ENCODE measurements at places on chromosomes 5 and 9. TPM values are rescaled to one million over a fixed set of nuclear protein-coding genes. Genes with fewer than 3 reads are reported as not detected.

The KCTD16 gene
- total RNA-seq: 1.2 TPM

The IL13 gene
- not detected for total RNA-seq

The TNC gene
- 457 TPM for total RNA-seq

The GGTA1 gene
- total RNA-seq: under 0.01 TPM

The PCDHGA2 gene
- total RNA-seq: 4.5 TPM

The SV2C gene
- total RNA-seq: not detected

The CWC27 gene
- 16.9 TPM for total RNA-seq

The TLX3 gene
- total RNA-seq: not detected

The ADAMTS19 gene
- total RNA-seq: 0.33 TPM

The FBXW11 gene
- total RNA-seq: 113 TPM

DNA sequence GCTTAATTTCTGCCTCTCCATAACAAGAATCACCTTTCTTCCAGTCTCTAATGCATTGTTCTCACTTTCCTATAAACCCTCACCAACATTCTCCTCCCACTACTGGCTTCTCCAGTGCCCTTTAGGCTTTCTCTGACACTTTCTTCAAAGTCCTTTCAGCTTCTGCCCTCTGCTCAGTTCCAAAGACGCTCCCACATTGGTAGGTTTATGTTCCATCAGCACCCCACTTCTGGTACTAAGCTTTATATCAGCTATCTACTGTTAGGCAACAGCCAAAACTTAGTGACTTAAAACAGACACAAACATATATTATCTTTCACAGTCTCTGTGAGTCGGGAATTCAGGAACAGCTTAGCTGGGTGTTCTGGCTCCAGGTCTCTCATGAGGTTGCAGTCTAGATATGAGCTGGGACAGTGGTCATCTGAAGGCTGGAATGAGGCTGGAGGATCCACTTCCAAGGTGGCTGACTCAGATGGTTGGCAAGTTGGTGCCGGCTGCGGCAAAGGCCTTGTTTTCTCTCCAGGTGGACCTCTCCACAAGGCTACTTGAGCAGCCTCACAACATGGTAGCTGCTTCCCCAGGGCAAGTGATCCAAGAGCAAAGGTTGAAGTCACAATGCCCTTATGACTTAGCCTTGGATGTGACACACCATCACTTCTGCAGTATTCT is 37.4 kb downstream of the BOD1 start:
- no peak overlapping the region for H3K27ac ChIP-seq
- no peaks in the 10 kb centered on the region for H3K27me3 ChIP-seq
- H3K36me3 ChIP-seq: no peaks in the 10 kb centered on the region
- peaks cover 4% of the 10 kb centered on the region for H3K4me1 ChIP-seq
- no peak for DNase-seq

- no peak for DNase-seq
- no peak overlapping the region for H3K4me3 ChIP-seq
- H3K4me1 ChIP-seq: no peaks in the 10 kb centered on the region
- peaks cover 3% of the 10 kb centered on the region for H3K27me3 ChIP-seq
Measured at GRCh38 chr9:37405764-37406380, 16.6 kb upstream of the GRHPR start.

- no peak for DNase-seq
- H3K36me3 ChIP-seq: no peaks in the 10 kb centered on the region
- H3K27ac ChIP-seq: no peak overlapping the region
- H3K27me3 ChIP-seq: no peaks in the 10 kb centered on the region
- H3K4me3 ChIP-seq: no peak overlapping the region
Measured at GRCh38 chr5:141845371-141845851, 32.8 kb downstream of the PCDH1 start.

DNA sequence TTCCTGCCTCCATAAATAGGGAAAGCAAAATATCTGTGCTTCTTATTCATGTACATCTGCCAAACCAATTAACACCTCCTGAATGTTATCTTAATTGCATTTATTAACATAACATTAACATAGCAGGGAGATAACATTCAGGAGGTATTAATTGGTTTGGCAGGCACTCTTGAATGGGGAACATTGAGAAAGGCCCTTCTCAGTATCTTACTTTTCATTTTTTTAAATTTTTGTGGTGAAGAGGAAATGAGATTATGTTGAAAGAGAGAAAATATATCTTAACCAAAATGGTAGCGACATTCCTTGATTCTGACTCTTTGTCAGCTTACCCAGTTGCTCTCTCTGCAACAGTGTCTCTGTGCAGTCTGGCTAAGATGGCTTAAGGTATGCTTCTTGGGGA is 100.4 kb upstream of the TLE1 start:
- no peaks in the 10 kb centered on the region for H3K27me3 ChIP-seq
- no peak overlapping the region for H3K27ac ChIP-seq
- H3K36me3 ChIP-seq: no peaks in the 10 kb centered on the region
- no peak for DNase-seq
- peaks cover 2% of the 10 kb centered on the region for H3K4me1 ChIP-seq

DNA sequence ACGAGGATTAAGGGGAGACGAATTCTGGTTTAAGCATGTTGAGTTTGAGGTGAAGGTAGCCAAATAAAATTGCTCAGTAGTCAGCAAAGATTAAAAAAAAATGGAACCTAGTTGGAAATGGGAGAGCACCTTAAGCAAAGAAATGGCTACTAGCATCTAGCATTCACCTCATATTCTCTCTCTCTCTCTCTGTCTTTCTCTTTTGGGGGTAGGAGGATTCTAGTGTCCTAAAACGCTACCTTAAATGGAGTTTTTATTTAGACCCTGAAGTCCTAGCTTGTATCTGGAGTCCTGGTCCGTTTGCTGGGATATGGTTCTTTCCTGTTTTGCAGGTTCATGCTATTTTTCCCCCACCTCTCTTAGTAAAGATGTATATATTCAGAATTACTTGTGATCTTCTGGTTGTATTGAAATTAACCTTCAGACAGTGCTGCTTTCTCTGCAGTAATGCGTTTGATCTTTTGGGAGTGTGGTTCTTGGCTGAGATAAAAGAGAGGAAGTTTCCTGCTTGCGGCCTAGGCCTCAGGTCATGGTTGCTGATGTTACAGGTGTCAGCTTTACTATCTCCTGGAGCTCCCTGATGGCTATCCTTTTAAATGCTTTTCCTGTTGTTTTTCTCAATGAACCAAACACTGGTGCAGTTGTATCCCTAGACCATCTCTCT is 8.0 kb downstream of the TGFBR1 start:
- H3K4me1 ChIP-seq: no peaks in the 10 kb centered on the region
- H3K4me3 ChIP-seq: no peak overlapping the region
- no peaks in the 10 kb centered on the region for H3K36me3 ChIP-seq
- no peaks in the 10 kb centered on the region for H3K27me3 ChIP-seq
- no peak for DNase-seq

DNA sequence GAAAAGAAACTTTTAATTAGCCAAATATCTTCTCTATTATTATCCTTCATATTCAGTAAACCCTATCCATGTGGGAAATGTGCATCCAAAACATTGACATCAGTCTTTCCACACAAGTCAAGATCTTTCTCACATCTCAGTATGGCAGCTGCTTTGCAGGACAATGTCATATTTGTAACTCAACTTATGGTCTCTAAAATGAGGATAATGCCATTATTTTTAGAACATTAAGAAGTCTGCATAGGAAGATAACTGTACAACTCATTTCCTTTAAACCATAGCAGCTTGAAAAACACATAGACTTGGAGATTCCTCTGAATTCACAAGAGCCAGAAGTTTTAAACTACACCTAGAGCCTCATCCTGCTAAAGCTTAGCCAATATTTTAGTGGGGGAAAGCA is 43.7 kb downstream of the MCTP1 start:
- H3K4me1 ChIP-seq: no peaks in the 10 kb centered on the region
- H3K27me3 ChIP-seq: no peaks in the 10 kb centered on the region
- H3K4me3 ChIP-seq: no peak overlapping the region
- H3K27ac ChIP-seq: no peak overlapping the region
- no peaks in the 10 kb centered on the region for H3K36me3 ChIP-seq
- no peak for DNase-seq

- H3K4me1 ChIP-seq: no peaks in the 10 kb centered on the region
- no peaks in the 10 kb centered on the region for H3K36me3 ChIP-seq
- no peak overlapping the region for H3K4me3 ChIP-seq
- H3K27ac ChIP-seq: no peak overlapping the region
Measured at GRCh38 chr5:78328585-78329173, 31.7 kb upstream of the SCAMP1 start.

- DNase-seq: no peak
- H3K27me3 ChIP-seq: no peaks in the 10 kb centered on the region
- no peak overlapping the region for H3K27ac ChIP-seq
- H3K4me1 ChIP-seq: no peaks in the 10 kb centered on the region
- no peak overlapping the region for H3K4me3 ChIP-seq
- no peaks in the 10 kb centered on the region for H3K36me3 ChIP-seq
Measured at GRCh38 chr5:133393776-133394476, 218.4 kb downstream of the FSTL4 start.

- peak; percentile 62 for DNase-seq
- H3K4me1 ChIP-seq: no peaks in the 10 kb centered on the region
- H3K36me3 ChIP-seq: no peaks in the 10 kb centered on the region
- no peaks in the 10 kb centered on the region for H3K27me3 ChIP-seq
Measured at GRCh38 chr5:54603372-54603771, 85.8 kb downstream of the SNX18 start.

GRCh38 chr5:19904766-19905165 is 83.2 kb downstream of the CDH18 start:
- H3K27me3 ChIP-seq: no peaks in the 10 kb centered on the region
- H3K36me3 ChIP-seq: no peaks in the 10 kb centered on the region
- H3K4me1 ChIP-seq: no peaks in the 10 kb centered on the region
- no peak overlapping the region for H3K4me3 ChIP-seq
- H3K27ac ChIP-seq: no peak overlapping the region
- DNase-seq: no peak

GRCh38 chr9:112224401-112225289 is 49.5 kb upstream of the SUSD1 start:
- no peaks in the 10 kb centered on the region for H3K27me3 ChIP-seq
- H3K4me1 ChIP-seq: peaks cover 3% of the 10 kb centered on the region
- peak; percentile 78 for DNase-seq
- peak overlapping the region; percentile 52 for H3K27ac ChIP-seq
- H3K36me3 ChIP-seq: no peaks in the 10 kb centered on the region

GRCh38 chr9:121996783-121997182 is 96.3 kb downstream of the TTLL11 start:
- DNase-seq: no peak
- H3K36me3 ChIP-seq: no peaks in the 10 kb centered on the region
- no peaks in the 10 kb centered on the region for H3K27me3 ChIP-seq
- H3K4me3 ChIP-seq: no peak overlapping the region
- no peak overlapping the region for H3K27ac ChIP-seq

- H3K4me1 ChIP-seq: peaks cover 7% of the 10 kb centered on the region
- no peak for DNase-seq
- H3K27me3 ChIP-seq: no peaks in the 10 kb centered on the region
- no peaks in the 10 kb centered on the region for H3K36me3 ChIP-seq
- no peak overlapping the region for H3K4me3 ChIP-seq
- H3K27ac ChIP-seq: no peak overlapping the region
Measured at GRCh38 chr5:122173474-122174415, 44.4 kb downstream of the ZNF474 start.

GRCh38 chr9:15422372-15423230 is at the start of gene SNAPC3:
TSS of gene SNAPC3 (plus strand) at chr9:15422876. CDS start at chr9:15422880, 4 bp downstream.
- peak within 1 kb of the TSS; percentile 98 for H3K4me3 ChIP-seq
- peak; percentile 95 for DNase-seq
- H3K27me3 ChIP-seq: no peaks in the 10 kb centered on the region
- H3K36me3 ChIP-seq: peaks cover 2% of the 10 kb centered on the region
- H3K4me1 ChIP-seq: peaks cover 2% of the 10 kb centered on the region
- H3K27ac ChIP-seq: peak within 1 kb of the TSS; percentile 87

DNA sequence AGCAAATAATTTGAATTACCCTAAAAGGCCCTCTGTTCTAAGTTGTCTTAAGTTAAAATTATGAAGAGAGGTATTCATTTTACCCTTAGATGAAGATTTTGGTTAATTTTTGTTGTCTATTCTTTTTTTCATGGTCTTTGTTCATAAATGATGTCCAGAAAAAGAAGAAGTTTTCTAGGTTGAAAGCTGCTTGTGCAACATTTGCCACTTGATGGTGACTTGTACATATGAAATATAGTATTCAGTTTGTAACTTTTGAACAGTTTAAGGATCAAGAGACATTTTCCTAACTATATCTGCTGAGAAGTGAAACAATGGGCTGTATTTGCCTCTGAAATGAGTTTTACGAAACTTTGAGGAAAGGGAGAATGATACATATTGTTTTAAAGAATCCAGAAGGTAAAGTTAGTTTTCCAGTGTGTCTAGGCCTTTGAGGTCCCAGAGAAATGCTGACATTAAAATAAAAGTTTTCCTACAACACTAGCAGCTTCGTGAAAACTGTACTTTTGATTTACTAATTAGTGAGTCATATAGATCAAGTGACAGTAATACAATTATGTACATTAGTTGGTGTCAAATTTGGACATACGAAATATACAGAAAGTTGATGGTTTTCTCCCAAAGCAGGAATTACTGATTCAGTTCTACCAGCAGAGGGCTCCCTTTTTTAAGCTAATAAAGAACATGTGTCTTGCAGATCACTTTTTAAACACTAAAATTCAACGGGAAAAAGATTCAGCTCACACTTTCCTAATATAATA is 70.5 kb downstream of the PIK3R1 start:
- DNase-seq: peak; percentile 46
- no peaks in the 10 kb centered on the region for H3K27me3 ChIP-seq
- no peak overlapping the region for H3K27ac ChIP-seq
- H3K4me1 ChIP-seq: peaks cover 10% of the 10 kb centered on the region
- no peaks in the 10 kb centered on the region for H3K36me3 ChIP-seq

GRCh38 chr9:136204145-136204805 is 653 bp downstream of the LHX3 start:
- H3K36me3 ChIP-seq: no peaks in the 10 kb centered on the region
- no peak overlapping the region for H3K4me3 ChIP-seq
- DNase-seq: no peak
- peaks cover 48% of the 10 kb centered on the region for H3K27me3 ChIP-seq

GRCh38 chr5:173320259-173320658 is 8.0 kb downstream of the STC2 start:
- no peak overlapping the region for H3K27ac ChIP-seq
- H3K4me3 ChIP-seq: no peak overlapping the region
- DNase-seq: no peak
- H3K4me1 ChIP-seq: peaks cover 38% of the 10 kb centered on the region
- H3K27me3 ChIP-seq: no peaks in the 10 kb centered on the region
- peaks cover 23% of the 10 kb centered on the region for H3K36me3 ChIP-seq

DNA sequence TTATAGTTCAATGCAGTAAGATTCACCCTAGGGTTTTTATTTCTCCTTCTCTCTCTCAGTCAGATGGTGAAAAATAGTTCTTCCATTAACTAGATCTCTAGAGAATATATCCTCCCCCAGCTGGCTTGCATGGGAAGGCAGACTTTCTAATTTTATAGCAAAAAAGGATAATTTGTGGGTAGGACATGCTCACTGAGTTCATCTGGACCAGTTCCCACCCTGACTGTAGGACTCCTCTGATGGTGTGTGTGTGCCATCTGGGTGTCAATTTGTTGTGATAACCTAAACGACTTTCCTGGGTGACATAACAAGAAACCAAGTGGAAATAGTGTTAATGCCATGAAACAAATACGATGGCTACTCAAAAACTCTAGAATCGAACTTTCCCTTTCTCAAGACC is 44.9 kb downstream of the APBA1 start:
- H3K27ac ChIP-seq: no peak overlapping the region
- H3K4me3 ChIP-seq: no peak overlapping the region
- DNase-seq: no peak
- H3K4me1 ChIP-seq: no peaks in the 10 kb centered on the region
- no peaks in the 10 kb centered on the region for H3K36me3 ChIP-seq
- H3K27me3 ChIP-seq: no peaks in the 10 kb centered on the region

All from fibroblast of lung (primary cell).